ENCODE measurements at places on chromosomes 2 and 18.

DNA sequence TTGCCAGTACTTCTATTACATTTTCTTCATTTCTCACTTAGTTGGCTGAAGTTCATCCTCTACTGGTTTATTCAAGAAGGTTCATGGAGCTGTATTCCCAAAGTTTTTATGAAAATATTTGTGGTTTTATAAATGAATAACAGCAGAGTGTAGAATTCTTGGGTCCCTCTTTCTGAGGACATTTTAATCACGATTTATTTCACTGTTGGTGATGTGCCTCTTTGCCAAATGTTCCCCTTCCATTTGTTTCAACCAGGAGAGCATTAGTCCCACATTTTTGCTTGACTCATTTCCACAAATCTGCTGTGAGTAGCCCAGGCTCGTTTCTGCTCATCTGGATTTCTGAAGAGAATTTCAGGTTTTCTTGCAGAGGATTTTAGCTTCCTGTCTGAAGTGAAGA lies 20.8 kb downstream of the COPS7B start:
- no peak for DNase-seq

- no peak for DNase-seq
These were observed 66.0 kb downstream of the MYO1B start for GRCh38 chr2:191311156-191311555.

GRCh38 chr2:28901841-28902240 lies 7.4 kb downstream of the WDR43 start:
- DNase-seq: no peak

- no peak for DNase-seq
These were observed 505.5 kb upstream of the FAM98A start for GRCh38 chr2:34104601-34105000.

- no peak for DNase-seq
These were observed 172.8 kb upstream of the FOSL2 start for GRCh38 chr2:28219758-28220368.

GRCh38 chr2:232483311-232483922 lies 4.2 kb downstream of the ECEL1 start:
- DNase-seq: no peak

DNA sequence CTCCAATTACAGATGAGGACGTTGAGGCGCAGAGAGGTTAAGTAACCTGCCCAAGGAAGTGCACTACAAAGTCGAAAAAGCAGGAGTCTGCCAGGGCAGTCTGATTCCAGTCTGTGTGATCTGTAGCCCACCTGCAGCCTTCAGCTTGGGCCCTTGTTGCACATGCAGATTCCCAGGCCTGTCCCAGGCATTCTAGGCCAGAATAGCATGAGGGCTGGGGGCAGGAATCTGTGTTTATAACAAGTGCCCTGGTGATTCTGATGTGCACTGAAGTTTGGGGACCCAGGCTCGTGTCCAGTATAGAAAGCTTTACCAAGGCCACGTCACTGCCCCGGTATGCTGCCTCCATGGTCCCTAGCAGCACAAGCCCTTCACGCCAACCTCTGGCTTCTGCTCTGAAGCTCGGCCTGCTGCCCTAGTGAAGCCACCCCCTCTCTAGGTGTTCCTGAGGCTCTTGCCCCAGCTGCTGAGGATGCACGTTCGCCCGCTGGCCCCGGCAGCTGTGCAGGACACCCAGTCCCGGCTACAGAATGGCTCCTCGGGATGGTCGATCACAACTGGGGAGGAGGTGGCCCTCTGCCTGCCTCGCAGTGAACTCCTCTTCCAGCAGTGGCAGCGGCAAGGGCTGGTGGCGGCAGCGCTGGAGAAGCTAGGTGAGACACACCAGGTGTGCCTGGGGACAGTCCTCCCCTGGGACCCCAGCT lies 4.6 kb downstream of the CHRNG start:
- DNase-seq: no peak

- DNase-seq: no peak
These were observed 42.2 kb downstream of the KIDINS220 start for GRCh38 chr2:8794923-8795825.

All from activated T-cell treated with anti-CD3 and anti-CD28 coated beads, Interleukin-2, amount 50 U/mL, for 4 hours (primary cell).